WERI-Rb-1 (cell line): ENCODE measurements at places on chromosomes 1 and 21.

DNA sequence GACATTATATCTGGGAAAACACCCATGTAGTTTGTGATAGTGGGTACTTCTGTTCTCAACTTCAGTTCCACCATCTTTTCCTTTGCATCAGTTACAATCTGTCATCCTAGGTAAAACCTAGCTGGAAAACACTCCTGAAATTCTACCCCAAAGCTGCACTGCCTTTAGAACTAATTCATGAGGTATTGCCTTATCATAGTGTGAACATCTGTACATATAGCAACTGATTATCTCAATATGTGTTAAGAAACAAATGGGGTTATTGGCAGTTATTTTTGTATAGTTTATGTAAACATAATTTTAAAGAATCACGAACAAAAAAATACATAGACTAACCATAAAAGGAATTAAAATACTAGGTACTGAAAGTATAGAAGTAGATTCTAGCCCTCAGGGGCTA lies 6.4 kb upstream of the NEK7 start:
- DNase-seq, result no peak

DNA sequence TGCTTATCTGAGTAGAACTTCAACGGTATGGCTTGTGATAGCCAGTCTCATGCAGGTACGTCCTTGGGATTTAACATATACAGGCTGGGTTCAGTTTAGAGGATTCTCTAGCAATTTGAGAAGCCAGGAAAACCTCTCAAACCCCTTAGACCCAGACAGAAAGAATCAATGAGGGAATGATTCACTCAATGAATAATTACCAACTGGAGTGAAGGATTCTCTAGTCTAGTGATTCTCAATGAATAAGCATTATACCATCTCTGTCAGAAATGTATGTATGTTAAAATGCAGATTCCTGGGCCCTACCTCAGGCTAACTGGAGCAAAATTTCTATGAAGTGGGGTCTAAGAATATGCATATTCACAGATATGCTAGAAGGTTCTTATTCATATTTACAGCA lies 54.5 kb upstream of the APP start:
- DNase-seq, result no peak

- no peak for DNase-seq
These were observed 2.8 kb downstream of the SMCP start for GRCh38 chr1:152880907-152881306.

GRCh38 chr1:58390091-58390490 lies 156.4 kb downstream of the OMA1 start:
- DNase-seq, result no peak

- no peak for DNase-seq
These were observed 184.6 kb upstream of the JUN start for GRCh38 chr1:58968360-58968952.

- DNase-seq, result no peak
These were observed 96.9 kb upstream of the TARDBP start for GRCh38 chr1:10915594-10915993.

DNA sequence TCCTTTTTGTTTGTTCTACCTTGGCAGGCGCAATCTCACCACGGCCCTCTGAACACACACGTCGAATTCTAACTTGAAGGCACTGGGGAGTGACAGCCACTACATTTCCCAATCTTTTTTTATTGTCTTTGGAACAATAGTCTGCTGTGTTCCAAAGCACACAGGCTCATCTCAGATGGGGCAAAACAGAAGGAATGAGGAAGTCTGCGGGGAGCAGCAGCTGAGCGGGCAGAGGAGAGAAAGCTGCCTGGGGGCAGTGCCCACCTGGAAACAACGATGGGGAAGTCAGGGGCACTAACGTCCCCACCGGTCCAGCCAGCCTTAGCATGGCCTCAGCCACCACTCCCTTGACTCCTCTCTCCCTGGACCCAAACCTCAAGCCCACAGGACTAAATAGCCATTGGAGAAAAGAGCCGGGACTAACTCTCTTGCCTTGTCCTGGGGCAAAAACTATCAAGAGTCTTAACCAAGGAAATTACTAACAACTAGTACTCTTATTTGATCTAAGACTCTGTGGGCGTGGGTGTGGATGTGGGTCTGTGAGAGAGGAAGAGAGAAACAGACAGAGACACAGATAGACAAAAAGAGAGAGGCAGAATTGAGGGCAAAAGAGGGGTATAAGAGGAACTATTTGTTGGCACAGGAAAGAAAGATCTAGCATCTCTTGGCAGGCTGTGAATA lies 34.2 kb downstream of the SYF2 start:
- DNase-seq, result no peak

DNA sequence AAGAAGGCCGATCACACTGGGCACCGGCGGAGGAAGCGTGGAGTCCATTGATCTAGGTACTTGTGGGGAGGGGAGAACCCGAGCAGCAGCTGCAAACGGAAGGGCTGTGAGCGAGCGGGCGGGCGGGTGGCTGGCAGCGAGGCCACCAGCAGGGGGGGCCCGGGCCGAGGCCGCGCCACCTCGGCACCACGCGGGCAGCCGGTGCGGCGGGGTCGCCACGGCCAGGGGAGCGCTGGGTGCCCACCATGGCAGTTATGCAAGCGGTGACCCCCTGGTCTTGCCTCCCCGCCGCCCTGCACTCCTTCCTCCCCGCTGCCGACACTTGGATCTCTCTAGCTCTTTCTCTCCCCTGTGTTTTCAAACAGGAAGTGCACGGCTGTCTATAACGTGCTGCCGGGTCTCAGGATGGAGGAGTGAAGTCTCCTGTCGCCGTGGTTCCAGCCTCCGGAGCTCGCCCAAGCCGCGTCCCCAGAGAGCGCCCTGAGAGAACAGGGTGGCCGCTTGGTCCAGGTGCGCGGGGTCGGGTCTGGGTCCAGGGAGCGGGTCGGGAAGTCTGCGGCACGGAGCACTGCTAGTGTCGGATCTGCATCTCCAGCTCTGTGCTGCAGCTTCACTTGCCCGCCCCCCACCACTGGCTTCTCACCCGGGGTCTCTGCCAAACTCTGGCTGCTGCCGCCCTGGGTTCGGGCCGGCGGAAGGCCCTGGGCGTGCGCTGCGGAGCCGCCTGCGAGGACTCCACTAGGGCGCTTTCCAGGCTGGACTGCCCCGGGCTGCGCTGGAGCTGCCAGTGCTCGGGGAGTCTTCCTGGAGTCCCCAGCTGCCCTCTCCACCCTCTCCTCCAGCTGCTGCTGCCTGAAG lies 22.7 kb downstream of the LRRC8D start:
- peak; percentile 75 for DNase-seq

GRCh38 chr1:54064299-54064698 lies 10.9 kb downstream of the TCEANC2 start:
- DNase-seq, result no peak

DNA sequence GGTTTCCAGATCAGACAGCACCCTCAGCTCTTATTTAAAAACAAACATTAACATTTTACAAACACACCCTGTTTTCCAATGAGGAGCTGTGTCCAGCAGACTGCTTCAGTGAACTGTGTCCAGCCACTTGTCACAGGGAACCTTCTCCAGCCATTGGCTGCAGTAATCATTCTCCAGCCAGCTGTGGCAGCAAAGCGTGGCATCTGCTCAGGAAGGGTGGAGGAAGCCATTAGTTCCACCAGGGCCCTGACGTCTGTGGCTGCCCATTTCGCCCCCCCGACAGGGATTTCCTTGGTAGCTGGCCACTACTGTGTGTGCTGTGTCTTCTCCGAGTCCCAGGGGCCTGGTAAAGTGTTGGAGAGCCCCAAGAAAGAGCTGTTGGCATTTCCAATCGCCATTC lies 62.9 kb upstream of the SELENON start:
- no peak for DNase-seq

GRCh38 chr1:63864224-63864641 lies 90.4 kb downstream of the ROR1 start:
- no peak for DNase-seq

GRCh38 chr1:79302380-79302930 lies 295.9 kb upstream of the ADGRL4 start:
- no peak for DNase-seq

- no peak for DNase-seq
These were observed 141.4 kb downstream of the SMYD3 start for GRCh38 chr1:246365708-246366107.

DNA sequence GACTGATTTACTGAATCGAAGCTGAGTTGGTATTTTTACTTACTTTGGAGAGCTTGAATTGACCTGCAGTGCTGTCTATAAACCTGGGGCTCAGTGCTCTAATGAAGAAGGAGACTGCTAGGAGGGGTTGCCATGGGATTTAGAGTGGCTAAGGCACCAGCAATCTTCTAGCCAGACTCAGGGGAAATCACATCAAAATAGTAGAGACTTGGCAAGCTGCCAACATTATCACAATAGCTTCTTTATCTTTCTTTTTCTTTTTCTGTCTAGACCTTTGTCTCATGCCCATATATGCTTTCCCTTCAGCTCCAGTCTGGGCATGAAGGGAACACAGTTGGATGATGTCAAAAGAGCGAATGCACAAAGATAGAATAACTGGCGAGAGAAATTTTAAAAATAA lies 301.1 kb upstream of the DPYD start:
- no peak for DNase-seq

DNA sequence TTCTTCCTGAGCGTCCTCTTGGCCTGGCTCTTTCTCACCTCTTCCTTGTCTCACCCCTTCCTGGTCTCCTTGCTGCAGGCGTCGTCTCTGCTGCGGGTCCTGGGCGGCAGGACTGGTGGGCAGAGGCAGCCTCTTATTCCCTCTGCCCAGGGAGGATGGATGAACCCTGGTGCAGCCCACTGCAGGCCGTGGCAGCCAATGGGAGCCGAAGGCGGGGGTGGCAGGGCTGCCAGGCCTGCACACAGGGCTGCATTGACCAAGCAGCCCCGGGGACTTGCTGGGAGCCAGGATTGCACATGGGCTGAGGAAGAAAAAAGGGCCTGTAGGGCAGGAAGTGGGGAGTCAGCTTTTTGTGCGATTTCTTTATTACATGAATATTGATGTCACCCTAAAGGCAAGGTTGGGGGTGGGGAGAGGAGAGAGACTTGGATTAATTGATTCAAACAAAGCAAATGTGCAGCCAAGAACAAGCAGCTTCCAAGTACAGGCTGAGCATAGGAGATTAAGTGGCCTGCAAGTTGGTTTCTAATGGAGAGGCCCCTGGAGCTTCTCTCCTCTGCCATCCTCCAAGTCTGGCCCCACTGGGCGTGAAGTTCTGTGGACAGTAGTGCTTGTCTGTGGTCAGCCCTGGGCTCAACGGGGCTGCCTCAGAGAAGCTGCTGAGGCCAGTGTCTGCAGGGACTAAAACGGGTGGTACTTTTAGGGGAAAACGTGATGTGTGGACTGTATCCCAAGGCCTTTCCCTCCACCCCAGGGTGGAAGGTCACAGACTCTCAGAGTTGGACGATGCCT lies at the start of gene S100B:
TSS of gene S100B (minus strand) at position 108 of the 792 bp plus-strand sequence. CDS start 2,667 bp downstream, outside the sequence.
- no peak for DNase-seq

DNA sequence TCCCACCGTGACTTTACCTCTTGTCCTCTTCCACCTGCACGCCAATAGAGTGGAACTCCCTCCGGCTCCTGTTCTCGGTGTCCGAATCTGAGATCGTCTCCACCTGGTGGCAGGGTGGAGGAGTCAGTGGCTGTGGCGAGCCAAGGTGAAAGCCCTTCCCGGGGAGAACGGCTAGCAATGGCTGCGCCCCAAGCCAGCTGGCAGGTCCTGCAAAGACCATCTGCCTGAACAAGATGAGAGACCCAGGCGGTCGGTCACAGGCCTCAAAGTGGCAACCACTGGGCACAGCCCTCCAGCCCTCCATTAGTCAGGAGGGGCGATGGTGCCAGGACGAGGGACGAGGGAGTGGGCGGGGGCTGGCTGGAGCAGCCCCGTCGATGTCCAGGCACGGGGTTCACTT lies 25.4 kb upstream of the SMIM12 start:
- DNase-seq, result no peak

GRCh38 chr1:202168861-202169260 lies 8.5 kb upstream of the PTPN7 start:
- no peak for DNase-seq

- DNase-seq, result no peak
These were observed 890.6 kb downstream of the KCNT2 start for GRCh38 chr1:195717651-195718050.

- no peak for DNase-seq
These were observed 91.2 kb downstream of the SLC45A1 start for GRCh38 chr1:8409106-8409505.

- peak; percentile 83 for DNase-seq
These were observed 8.2 kb downstream of the HAPLN2 start for GRCh38 chr1:156627313-156627880.

- DNase-seq, result no peak
These were observed 29.6 kb downstream of the ZNF691 start for GRCh38 chr1:42876009-42876408.

GRCh38 chr1:66852870-66853269 lies 51.8 kb upstream of the INSL5 start:
- DNase-seq, result no peak

- no peak for DNase-seq
These were observed 102.3 kb upstream of the ZNF648 start for GRCh38 chr1:182163821-182164223.

- peak; percentile 93 for DNase-seq
These were observed 49.7 kb downstream of the MDM4 start for GRCh38 chr1:204565617-204566582.

DNA sequence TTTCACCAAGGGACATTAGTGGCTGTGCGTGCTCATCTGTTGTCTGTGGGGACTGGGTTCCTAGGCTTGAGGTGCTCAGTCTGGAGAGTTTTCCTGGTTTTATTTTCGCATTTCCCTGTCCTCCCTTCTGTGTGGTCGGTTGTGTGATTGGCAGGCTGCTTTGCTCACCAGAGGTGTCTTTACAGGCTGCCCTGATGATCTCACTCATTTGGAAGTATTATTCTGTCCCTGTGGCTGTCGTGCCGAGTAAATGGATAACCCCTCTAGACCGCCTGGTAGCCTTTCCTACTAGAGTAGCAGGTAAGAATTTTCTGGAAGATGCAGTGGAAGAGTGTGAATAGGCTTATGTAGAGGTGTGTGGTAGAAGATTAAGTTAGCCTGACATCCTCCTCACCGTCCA lies 44.1 kb upstream of the HMGN1 start:
- no peak for DNase-seq

DNA sequence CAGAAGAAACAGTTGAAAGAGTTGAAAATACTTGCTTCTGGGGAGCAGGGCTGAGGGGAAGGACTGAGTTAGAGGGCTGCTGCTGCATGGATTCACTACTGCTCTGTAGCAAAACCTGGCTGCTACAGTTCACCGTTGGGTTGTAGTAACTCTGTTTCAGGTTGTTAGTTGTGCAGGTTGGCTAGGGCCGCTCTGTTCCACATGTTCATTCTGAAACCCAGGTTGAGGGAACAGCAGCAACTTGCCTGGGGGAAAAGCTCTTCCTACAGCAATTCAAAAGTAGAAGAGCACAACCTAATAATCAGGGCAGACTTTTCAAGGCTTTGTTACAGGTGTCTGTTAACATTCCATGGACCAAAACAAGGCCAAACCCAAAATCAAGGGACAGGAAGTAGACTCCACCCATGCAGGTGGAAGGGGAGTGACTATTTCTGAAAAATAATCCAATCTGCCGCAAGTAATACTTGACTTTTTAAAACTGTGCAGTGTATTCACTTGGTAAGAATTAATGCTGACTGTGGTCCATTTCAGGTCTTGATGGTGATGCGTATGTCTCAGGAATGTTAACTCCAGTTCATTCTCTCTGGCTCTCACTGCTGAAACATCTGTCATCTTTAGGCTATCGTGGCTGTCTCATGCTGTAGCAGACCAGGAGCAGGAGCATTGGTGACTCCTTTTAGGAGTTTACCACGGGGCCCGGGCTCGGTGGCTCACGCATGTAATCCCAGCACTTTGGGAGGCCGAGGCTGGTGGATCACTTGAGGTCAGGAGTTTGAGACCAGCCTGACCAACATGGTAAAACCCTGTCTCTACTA lies 5.1 kb upstream of the PARK7 start:
- no peak for DNase-seq

- no peak for DNase-seq
These were observed 7.3 kb upstream of the ANKRD13C start for GRCh38 chr1:70361727-70362398.
